HCT116 (cell line): ENCODE measurements at places on chromosomes 6 and 20.

DNA sequence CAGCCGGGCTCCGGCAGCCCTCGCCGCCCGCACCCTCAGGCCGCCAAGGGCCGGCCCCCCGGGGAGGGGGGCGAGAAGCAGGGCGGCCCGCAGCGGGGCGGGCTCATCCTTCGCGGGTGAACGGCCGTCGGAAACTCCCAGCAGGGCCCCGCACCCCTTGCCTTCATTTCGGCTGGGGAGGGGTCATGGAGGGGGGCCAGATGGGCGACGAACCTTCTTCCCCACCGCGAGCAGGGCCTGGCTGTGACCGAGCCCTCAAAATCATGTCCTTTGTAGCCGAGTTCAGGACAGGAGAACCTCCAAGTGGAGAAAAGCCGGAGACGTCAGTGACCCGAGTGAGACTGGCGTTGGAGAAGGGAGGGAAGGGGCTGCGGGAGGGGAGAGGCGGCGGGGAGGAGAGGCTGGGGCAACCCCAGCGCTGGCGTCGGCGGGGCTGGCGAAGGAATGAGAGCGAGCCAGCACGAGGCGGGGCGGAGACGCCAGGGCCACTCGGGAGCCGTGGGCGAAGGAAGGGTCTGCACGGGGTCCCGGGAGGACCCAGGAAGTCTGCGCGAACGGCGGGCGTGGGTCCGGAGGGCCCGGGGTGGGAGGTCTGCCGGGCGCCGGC, 571 bp upstream of the FOXC1 start:
- DNase-seq, result no peak

GRCh38 chr6:143743301-143744166, 65.8 kb downstream of the PHACTR2 start:
- DNase-seq, result no peak

- no peak for DNase-seq
Observed at GRCh38 chr6:106913111-106913510, 61.4 kb downstream of the CD24 start.

DNA sequence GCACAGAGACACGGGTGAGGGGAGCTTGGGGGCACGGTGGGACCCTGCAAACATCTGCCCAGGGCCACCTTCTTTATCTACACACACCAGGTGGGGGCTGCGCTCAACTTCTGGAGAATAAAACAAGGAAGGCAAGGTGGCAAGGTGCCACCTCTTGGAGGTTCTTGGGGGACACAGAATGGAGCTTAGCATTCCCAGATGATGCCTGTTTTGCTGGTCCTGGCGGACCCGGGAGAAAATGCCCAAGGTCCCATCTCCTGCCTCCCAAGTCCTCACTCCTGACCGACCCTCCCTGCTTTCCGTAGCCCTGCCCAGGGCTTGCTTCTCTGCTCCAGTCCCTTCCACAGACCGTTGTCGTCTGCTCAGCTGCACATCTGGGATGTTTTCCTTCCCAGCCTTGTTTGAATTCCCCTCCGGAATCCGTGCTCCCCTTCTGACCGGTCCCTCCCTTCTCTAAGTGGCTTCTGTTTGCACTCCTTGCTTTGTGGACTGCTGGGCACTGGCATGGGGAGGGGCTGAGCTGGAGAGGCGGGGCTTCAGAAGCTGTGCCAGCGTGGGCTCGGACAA, 13.1 kb downstream of the ITPR3 start:
- DNase-seq, result no peak

- no peak for DNase-seq
Observed at GRCh38 chr20:32062776-32063170, 10.7 kb downstream of the HCK start.

DNA sequence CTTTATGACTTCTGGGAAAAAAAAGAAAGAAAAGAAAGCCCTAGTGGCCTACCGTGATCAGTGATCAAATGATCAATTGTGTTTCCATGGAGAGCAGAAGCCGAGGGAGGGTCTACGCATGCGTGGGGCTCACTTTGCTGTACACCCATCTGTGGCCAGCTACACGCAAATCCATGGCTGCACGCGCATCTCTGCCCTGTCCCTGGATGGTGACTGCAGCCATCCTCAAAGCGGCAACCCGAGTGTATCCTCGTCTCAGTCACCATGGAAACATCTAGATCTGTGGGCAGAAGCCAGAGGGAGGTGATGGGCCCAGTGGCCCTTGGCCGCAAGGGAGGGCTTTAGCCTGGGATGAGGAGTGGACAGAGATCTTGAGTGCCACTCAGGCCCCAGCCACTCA, 785 bp upstream of the ULBP3 start:
- no peak for DNase-seq

DNA sequence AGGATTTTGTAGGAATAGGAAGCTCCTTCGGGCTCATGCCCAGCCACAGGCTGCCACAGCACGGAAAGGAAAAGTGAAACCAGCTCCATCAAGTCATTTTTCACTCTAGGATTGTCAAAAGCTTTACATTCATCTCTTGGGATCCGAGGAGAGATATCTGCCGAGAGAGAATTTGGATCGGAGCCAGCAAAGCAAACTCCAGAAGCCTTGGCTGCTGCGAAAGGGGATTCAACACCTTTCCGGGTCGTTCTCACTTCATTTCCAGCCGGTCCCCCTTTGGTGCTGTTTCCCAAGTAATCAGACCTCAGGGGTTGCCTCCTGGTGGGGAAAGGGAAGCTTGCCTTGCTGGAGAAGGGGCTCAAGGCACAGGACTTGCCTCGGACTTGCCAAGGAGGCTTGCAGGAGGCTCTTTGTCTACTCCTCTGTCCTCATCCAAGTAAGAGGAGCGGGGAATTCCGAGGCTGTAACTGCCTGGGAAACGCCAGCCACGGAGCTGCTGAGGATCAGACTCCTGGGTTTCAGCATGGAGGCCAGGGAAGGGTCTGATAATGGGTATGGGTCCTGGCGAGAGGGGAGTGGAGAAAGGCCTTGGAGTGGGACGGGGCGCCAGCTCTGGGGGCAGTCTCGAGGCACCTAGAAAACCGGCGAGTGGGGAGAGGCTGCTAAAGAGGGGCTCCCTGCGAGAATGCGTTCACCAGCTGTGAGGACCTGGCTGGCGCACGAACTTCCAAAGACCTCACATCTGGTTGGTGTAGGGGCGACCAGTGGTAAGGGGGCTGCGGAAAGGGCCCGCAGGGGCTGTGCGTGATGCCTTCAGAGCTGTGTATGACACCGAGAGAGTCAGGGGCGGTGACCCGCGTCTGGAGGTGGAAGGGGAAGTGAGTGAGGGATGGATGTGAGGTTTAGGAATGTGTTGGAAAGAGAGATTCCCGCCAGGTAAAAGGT, 702 bp downstream of the ETV7 start:
- DNase-seq, result no peak

GRCh38 chr6:111805511-111806164, 67.6 kb downstream of the FYN start:
- no peak for DNase-seq

- no peak for DNase-seq
Observed at GRCh38 chr20:4876301-4876700, 125.0 kb downstream of the SLC23A2 start.

DNA sequence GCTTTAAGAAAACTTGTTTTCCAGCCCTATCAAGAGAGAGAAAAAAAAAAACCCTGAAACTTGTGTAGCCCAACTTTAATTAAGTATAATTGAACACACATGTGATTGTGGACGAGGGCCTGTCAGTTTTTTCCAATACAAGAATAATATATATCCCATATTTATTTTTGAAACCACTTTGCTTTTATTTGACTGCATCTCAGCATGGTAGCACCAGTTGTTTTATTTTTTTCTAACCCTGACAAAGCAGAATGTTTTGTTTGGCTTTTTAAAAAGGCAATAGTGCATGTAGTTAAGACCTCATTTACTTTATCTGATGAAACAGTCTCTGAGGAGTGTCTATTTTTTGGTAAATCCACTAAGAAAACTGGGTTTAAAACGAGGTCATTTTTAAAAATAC, 257.7 kb downstream of the CDKAL1 start:
- no peak for DNase-seq
